Activated CD8-positive, alpha-beta memory T cell treated with anti-CD3 and anti-CD28 coated beads for 4 hours (primary cell): ENCODE measurements at places on chromosomes 12 and 14.

DNA sequence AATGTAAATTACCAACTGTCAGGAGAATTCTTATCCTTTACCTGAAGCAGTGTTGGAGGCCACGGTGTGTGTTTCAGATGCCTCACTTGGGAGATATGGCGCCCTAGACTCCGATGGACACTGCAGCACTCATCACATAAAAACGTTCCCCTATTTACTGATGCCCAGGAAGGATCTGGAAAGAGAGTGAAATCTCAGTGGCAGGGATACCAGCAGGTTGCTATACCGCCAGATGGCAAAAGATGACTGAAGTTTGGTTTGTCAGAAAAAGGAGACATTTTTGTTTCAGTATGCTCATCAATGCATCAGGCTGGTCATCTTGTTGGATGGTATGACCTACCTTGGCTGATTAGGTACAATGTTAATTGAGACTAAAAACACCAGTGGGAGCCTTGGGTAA is 4.6 kb downstream of the GIT2 start:
- no peak for DNase-seq

- no peak for DNase-seq
These were observed 51.8 kb downstream of the SLC15A5 start for GRCh38 chr12:16225692-16226091.

DNA sequence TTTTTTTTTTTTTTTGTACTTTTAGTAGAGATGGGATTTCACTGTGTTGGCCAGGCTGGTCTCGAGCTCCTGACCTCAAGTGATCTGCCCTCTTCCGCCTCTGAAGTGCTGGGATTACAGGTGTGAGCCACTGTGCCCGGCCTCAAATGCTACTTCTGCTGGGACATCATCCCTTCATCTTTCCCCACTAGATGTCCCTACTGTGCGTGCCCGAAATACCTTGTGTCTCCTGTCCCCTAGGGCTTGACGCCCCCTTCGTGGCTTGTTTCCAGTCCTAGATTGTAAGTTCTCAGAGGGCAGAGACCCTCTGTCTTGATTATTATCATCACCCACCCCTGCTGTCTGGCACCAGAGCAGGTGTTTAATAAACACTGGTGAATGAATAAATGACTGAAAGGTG is 14.9 kb downstream of the CCDC63 start:
- no peak for DNase-seq

DNA sequence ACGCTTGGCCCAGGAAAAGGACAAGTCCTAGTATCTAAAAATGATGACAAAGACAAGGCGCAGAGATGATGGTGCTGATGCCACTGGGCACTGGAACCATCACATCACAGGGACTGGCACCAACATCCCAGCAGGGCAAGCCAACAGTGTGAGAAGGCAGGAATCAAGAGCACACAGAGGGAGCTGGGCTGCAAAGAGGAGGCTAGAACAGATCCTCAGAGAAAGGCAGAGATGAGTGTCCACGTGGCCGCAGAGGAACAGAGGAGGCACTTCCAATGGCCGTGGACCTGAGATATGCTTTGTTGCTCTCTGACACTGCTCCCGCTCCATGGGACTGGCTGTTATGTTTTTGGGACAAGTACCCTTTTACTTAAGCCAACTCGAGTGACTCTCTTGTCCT is 17.9 kb downstream of the FOXN3 start:
- no peak for DNase-seq

GRCh38 chr12:14111230-14111865 is 129.9 kb upstream of the GRIN2B start:
- no peak for DNase-seq

- no peak for DNase-seq
These were observed 459 bp downstream of the ITGA7 start for GRCh38 chr12:55707219-55707671.

GRCh38 chr12:65948320-65949008 is 124.2 kb downstream of the HMGA2 start:
- DNase-seq, result no peak

DNA sequence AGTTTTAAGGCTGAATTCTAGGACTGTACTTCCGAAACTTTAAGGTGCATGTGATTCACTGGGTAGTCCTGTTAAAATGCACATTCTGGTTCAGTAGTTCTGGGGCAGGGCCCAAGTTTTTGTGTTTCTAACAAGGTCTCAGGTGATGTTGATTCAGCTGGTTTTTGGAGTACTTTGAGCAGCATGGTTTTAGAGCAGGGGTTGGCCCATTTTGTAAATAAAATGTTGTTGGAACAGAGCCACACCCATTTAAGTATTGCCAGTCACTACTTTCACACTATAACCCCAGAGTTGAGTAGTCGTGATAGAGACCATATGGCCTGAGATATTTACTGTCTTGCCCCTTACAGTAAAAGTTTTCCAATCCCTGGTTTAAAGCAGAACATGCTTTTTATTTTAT is 111.3 kb downstream of the SYNE2 start:
- DNase-seq, result no peak

DNA sequence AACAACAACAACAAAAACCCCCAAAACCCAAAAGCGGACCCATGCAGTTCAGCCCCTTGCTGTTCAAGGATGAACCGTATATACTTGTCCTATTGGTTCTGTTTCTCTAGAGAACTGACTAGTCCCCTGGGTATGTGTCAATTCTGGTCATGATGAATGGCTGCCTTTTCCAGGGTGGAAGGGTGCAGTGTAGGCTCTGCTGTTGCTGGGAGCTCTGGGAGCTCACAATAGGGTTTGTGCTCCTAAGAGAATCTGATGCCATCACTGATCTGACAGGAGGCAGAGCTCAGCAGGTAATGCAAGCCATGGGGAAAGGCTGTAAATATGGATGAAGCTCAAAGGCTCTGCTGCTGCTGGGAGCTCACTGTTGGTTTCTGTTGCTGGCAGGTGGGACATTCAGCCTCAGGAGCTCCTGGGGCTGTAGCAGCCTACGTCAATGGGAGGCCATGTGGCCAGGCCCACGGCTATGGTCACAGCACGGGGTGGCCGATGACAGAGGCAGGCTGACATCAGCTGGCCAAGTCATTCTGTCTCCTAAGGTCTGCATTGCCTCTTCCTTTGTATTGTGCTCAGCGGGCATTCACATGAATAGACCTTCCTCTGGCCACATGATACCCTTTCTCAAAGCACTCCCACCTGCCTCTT is 37.9 kb downstream of the DLK1 start:
- no peak for DNase-seq

DNA sequence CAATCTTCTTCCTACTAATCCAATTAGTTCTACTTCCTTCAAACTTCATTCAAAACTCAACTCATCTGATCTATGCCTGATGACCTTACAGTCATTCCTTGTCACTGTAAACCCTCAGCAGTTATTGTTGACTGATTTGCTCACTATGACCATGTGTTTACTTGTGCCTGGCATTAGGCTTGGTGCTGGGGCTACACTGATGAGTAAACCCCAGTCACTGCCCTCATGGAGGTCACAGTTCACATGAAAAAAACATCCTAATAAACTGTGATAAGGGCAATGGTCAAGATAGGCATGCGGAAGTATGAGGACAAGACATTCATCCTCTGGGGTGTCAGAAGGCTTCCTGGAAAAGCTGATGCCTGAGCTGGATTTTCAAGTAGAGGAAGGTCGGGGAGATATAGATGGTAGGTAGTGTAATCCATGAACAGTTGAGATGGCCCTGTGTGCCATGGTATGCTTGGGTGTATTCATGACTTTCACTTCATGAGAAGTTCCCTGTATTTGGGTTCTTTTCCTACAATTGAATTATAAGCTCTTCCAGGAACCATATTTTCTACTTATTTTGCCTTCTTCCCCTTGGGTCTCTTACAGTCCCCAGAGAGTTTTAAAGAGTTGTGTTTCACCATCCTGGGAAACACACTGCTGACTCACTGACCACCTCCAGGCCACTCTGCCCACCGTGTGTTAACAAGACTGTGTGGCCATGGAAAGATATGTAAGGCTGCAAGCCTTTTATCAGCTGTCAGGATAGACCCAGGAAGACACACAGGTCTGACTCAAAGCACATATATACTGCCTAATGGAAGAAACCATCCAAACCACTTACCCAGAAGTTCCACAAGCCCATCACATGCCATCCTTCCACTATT is 38.7 kb upstream of the DUSP6 start:
- DNase-seq, result no peak

DNA sequence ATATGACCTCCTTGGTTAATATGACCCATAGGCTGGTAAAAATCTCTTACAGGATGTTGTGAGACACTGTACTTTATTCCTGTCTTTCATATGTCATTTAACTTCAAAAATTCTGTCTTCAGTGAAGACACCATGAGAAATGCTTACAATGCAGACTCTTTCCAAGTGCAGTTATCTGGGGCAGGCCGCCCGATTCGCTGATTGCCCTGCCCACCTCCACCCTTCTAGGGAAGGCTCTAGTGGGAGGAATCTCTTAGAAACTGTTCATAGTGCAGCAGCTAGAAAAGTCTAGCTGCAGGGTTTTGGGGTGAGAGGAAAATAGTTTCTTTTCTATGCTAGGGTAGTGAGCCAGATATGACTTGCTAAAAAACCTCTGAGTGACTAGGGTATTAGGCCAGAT is 15.0 kb upstream of the CIPC start:
- no peak for DNase-seq

DNA sequence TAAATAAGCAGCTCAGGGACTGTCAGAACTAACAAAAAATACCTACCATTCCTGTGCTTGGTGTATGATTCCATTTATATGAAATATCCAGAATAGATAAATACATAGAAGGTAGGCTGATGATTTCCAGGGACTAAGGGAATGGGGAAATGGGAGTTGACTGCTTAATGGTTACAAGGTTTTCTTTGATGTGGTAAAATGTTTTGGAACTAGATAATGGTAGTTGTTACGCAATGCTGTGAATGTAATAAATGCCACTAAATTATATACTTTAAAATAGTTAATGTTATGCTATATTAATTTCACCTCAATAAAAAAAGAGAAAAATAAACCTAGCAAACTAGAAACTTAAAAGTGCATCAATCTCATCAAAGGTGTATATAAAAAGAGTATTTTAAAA is 41.1 kb downstream of the CEP83 start:
- DNase-seq, result no peak

DNA sequence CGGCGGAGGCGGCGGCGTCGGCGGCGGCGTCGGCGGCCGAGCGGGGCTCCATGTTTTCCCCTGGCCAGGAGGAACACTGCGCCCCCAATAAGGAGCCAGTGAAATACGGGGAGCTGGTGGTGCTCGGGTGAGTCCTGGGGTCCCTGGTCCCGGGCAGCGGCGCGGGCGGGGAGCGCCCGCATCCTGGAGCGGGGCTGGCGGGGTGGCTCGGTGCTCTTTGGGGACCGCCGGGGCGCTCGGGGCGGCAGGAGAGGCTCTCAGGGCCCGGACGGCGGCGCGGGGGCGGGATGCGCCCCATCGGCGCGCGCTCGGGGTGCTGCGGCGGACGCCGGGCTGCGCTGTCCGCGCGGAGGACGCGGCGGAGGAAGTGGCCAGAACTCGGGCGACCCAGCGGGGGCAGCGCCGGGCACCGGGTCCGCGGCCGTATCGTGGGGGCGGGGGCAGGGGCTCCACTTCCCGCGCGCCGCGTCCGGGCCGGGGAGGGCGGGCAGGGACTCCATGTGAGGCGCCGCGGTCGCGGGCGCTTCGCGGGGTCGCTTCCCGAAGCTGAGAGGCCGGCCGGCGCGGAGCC is 485 bp downstream of the PELI2 start:
- no peak for DNase-seq

GRCh38 chr12:47231456-47231855 is 151.7 kb upstream of the AMIGO2 start:
- no peak for DNase-seq

- no peak for DNase-seq
These were observed 3.4 kb downstream of the ARID2 start for GRCh38 chr12:45732936-45733335.

DNA sequence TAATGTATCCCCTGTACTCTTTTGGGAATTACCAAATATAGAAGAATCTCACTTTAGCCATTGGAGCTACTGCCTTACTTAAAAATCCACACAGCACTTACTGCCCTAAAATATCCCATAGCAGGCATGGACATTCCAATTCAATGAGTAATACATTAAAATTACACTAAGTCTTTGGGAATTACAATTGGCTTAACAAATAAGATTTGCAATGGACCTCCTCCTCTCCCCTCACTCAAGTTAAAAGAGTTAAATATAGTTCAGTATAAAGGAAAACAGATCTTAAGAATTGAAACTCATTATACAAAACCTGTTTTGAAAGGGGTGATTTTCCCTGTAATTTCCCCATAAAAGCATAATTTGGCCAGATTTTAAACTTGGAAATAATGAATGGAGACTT is 477.1 kb downstream of the SLC16A7 start:
- DNase-seq, result no peak

GRCh38 chr14:101858791-101859537 is 97.5 kb downstream of the PPP2R5C start:
- DNase-seq, result no peak

- no peak for DNase-seq
These were observed 160.2 kb downstream of the PPM1H start for GRCh38 chr12:62774794-62775193.

GRCh38 chr12:104657726-104658484 is 201.2 kb downstream of the CHST11 start:
- no peak for DNase-seq

GRCh38 chr14:87059060-87059839 is 933.7 kb downstream of the GALC start:
- DNase-seq, result no peak

GRCh38 chr14:87994974-87995373 is 2.0 kb upstream of the GALC start:
- no peak for DNase-seq

DNA sequence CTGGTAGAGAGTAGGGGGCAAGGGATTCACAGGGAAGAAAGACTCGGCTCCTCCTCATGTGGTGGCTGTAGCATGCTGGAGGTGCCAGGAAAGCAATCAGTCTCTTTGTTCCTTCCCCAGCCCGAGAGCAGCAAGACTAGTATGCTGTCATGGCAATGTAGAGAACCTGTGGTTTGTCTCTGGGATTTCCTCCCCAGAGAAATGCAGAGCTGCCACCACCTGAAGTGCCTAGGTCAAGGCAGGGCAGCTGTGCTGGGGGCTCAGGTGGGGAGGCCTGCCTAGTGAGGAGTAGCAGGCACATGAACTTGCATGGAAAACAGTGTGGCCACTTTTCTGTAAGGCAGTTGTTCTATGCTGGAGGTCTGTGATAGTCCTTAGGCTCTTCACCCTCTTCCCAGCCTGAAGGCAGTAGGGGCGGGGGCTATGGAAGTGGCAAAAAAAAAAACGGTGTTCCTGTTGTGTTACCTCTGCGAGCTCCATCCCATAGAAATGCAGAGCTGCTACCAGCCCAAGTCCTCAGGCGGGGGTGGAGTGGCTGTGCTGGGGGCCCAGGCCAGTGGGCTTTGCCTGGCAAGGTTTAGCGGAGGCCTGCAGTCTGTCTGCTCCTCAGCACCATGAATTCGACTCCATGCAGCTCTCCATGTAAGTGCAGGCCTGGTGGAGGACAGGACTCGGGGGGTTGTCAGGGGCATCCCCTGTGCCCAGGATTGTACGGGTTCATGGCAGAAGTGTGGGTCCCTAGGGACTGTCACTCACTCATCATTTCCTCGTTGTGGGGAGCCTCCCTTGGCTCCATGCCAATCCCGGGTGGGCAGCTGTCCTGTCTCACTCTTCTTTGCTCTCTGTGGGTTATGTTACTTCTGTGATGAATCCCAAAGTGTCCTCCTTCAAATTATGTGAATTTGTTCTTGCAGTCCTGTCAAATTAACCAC is 4.1 kb upstream of the CLEC4D start:
- no peak for DNase-seq

- no peak for DNase-seq
These were observed 17.2 kb downstream of the MAP3K12 start for GRCh38 chr12:53481939-53482586.
